ENCODE measurements at places on chromosomes 11 and 22. TPM values are rescaled to one million over a fixed set of nuclear protein-coding genes. Genes with fewer than 3 reads are reported as not detected.

- no peak for DNase-seq
These were observed 393.5 kb downstream of the TENM4 start for GRCh38 chr11:79047321-79047720.

- DNase-seq, result no peak
These were observed 1.6 kb upstream of the E2F8 start for GRCh38 chr11:19242179-19242932.

Gene TMEM123
- total RNA-seq, result 104 TPM

DNA sequence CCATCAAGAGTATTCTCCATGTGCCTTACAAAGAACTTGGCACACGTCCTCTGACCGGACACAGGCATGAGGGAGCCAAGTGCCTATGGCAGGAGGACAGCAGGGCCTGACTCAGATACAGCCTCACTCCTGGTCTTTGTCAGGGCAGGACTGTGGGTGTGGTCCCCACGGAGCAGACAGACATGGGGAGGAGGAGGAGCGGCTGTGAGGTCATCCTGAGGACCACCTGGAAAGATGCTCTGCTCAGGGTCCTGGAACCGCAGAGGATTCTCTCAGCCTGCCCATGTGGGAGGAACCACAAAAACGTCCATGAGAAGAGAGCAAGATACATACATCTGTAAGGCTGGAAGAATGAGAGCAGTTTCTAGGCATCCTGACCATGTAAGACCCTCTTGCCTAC, 576.3 kb downstream of the BRD1 start:
- DNase-seq, result no peak

- DNase-seq, result no peak
These were observed 50.1 kb downstream of the CHST1 start for GRCh38 chr11:45615182-45615792.

DNA sequence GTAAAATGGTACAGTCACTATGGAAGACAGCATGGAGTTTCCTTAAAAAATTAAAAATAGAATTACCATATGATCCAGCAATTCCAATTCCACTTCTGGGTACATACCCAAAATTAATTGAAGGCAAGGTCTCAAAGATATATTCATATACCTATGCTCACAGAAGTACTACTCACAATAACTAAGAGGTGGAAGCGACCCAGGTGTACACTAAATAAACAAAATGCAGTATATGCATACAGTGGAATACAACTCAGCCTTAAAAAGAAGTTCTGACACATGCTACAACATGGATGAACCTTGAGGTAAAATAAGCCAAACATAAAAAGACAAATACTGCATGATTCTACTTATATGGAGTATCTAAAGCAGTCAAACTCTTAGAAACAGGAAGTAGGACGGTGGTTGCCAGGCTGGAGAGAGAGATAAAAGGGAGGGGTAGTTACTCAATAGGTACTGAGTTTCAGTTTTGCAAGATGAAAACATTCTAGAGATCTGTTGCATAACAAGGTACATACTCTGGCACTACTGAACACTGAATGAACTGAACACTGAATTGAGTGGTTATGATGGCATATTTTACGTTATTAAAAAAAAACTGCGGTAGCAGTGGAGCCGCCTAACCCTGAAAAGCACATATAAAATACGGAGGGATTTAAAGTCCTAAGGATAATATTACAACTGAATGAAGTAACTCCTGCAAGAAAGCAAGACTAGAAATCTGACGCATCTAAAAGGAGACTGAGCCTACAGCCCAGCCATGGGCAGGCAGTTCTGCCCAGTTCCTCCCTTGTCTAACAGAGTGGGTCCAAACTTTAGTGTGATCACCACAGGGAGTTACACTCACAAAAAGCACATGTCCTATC, 12.8 kb downstream of the DGCR2 start:
- DNase-seq, result peak; percentile 21

GRCh38 chr11:79922641-79923040, 481.8 kb upstream of the TENM4 start:
- DNase-seq, result no peak
